Fibroblast of gingiva (primary cell): ENCODE measurements at places on chromosomes 11 and 22.

DNA sequence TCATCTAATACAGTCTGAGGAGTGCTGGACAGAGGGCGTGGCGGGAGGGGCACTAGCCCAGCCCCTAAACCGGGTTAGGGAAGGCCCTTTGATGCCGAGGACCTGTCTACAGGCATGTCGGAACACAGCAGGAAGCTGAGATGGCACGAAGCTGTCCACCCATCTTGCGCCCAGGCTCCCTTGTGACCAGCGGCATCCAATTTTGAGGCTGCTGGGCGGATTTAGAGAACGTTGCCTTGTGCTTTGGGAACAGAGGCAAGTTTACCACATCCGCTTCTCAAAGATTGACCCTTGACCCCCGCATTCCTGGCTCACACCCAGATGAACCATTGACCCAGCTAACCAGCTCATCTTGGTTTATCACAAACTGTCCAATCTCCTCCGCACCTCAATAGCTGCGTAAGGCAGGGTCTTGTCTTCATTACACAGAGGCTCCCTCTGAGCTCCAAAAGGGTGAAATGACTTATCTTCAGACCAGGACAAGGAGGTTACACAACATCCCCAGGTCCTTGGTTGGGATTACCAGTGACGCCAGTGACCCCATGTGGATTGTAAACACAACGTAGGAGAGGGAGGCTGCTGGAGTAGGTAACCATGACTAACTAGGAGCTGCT, 4.5 kb downstream of the FAM83F start:
- DNase-seq: no peak

GRCh38 chr11:13256216-13256615, 21.4 kb upstream of the BMAL1 start:
- DNase-seq: no peak

DNA sequence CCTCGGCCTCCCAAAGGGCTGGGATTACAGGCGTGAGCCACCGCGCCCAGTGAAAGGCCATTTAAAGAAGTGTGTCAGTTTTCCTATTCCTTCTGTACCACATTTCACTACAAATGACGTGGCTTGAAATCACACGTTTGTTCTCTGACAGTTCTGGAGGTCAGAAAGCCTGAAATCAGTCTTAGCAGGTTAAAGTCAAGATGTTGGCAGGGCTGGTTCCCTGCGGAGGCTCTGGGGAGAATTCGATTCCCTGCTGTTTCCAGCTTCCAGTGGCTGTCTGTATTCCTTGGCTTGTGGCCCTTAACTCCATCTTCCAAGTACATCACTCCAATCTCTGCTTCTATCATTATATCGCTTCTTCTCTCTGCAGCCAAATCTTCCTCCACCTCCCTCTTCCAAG, 383.2 kb downstream of the LARGE1 start:
- DNase-seq: no peak

DNA sequence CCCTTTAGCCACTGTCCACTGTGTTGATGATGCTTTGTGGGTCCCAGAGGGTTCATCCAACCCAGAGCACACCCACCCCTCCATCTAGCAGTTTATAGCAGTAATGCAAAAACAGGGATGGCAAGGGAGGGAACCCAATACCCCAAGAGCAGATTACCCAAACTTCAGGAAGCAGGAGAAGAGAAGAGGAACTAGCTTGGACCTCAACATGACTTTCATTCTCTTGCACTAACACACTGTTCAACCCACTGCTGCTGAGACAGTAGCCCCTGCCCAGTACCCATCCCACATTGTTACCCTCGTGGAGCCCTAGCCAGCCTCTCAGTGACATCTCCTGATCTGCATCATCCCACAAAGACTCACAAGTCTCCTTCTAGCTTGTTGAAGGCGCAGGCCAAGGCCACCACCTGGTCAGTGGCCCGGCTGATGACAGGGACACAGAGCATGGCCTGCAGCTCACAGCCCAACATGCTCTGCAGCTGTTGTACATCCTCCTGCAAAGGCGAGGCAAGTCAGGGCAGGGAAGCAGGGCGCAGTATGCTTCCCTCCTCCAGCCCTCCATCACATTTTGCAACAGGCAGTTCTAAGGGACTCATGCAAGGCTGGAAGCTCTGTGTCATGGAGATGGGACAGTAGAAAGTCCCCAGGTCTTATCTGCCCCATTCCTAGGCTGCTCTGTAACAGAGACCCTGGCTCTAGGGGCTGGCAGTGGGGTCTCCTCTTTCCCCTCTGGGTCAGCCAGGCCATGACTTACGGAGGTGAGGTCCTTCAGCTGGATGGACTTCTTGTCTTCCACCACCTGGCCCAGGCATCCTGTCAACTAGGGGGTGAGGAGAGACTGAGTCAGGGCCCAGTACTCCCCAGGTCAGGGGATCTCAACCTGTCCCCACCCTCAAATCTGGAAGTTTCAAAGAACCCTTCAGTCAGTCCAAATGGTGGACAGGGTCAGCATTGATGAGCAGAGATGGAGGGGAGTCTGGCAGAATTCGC, 85.5 kb downstream of the PDE2A start:
- DNase-seq: no peak

GRCh38 chr11:14852571-14853177, 39.4 kb downstream of the CYP2R1 start:
- DNase-seq: no peak

- no peak for DNase-seq
Measured at GRCh38 chr11:84720706-84721402, 906.3 kb downstream of the DLG2 start.
